T follicular helper cell (primary cell): ENCODE measurements at places on chromosomes 4 and X.

GRCh38 chr4:144819591-144819990 is 173.6 kb downstream of the HHIP start:
- DNase-seq: no peak

DNA sequence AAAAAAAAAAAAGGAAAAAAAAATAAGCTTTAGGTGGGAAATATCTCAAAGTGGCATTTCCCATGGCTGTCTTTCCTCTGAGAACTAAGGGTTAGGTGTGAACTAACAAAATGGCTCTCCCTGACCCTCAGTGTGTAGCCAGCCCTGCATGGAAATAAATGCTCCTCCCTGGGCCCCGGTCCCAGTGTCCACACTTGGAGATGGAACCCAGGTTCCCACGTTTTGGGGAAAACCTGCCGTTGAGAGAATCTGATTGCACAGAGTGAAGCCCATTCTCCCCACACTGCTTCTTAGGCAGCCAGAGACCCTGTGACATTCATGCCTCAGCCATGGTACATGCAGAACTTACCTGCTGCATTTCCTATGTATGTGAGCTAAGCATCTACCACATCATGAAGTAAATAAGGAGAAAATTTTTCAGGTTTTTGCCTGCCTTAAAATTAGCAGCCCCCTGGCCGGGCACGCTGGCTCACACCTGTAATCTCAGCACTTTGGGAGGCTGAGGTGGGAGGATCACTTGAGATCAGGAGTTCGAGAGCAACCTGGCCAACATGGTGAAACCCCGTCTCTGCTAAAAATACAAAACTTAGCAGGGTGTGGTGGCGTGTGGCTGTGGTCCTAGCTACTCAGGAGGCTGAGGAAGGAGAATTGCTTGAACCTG is 34.5 kb downstream of the HTT-AS start:
- DNase-seq: no peak

DNA sequence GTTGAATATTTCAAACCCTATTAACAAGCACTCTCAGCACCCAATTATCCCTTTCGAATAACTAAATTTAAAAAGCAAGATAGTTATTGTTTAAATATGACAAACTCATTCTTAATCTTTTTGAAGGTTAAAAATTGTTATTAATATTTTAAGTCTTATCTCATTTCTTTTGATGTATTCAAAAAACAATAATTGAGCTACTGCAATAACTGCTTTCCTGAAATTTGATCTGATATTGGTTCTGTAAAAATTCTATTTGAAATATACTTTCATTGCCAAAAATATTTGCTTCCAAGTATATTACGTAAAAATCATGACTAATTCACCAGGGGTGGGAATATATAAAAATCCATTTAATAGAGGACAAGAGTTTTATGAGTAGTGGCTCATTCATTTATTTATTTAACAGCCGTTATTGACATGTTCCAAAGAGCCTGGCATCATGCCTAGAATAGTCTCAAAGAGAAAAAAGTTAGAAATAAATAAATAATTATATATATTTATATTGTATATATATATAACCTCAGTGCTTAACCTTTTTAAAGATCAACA is 34.4 kb downstream of the GLRA3 start:
- DNase-seq: no peak

GRCh38 chrX:100376576-100376975 is 33.5 kb downstream of the PCDH19 start:
- no peak for DNase-seq

DNA sequence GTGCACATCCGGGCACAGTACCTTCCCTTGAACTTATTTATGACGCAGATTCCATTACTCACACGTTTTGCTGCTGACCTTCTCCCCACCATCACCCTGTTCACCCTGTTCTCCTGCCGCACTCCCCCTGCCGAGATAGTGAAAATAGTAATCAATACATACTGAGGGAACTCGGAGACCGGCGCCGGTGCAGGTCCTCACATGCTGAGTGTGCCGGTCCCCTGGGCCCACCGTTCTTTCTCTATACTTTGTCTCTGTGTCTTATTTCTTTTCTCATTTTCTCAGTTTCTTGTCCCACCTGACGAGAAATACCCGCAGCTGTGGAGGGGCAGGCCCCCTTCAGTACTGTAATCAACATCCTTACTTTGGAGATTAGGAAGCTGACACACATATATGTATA is 1337.1 kb upstream of the PABPC4L start:
- DNase-seq: no peak

GRCh38 chrX:590693-591404 is 39.7 kb upstream of the SHOX start:
- DNase-seq: no peak

- DNase-seq: no peak
Observed at GRCh38 chrX:154049209-154050112, 29.8 kb upstream of the IRAK1 start.

- DNase-seq: no peak
Observed at GRCh38 chr4:187127456-187127855, 403.8 kb upstream of the FAT1 start.

GRCh38 chrX:72280321-72280845 is 3.3 kb upstream of the RPS4X start:
- DNase-seq: no peak

DNA sequence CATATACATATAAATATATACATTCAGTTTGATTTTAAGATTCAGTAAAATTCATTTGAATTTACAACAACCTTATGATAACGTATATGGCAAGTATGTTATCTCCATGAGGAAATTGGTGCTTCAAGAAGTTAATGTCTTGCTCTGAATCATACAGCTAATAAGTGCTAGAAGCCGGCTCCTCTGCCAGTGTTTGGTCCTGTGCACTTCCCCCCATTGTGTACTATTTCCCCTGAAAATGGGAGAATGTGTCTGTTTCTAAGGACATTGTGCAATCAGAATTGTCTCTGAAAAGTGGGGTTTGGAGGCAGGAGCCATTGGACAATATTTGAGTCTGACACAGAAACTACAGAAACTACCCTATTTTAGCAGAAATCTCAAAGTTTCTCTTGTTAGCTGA is 135.9 kb downstream of the CPE start:
- DNase-seq: no peak

DNA sequence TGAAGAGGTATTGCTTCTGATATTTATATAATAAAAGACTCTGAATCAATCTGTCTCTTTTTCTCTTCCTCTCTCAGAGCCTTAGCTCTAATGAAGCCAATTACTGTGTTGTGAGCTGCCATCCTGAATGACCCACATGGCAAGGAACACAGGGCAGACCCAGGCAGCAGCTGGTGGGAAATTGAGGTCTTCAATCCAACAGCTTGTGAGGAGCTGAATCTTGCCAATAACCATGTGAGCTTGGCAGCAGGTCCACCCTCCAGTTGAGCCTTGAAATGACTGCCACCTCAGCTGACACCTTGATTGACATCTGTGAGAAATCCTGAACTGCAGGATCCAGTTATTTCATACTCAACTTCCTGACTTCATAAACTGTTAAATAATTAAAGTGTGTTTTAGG is 149.4 kb downstream of the NDST4 start:
- no peak for DNase-seq

GRCh38 chrX:11305641-11306040 is 12.4 kb downstream of the AMELX start:
- DNase-seq: no peak

DNA sequence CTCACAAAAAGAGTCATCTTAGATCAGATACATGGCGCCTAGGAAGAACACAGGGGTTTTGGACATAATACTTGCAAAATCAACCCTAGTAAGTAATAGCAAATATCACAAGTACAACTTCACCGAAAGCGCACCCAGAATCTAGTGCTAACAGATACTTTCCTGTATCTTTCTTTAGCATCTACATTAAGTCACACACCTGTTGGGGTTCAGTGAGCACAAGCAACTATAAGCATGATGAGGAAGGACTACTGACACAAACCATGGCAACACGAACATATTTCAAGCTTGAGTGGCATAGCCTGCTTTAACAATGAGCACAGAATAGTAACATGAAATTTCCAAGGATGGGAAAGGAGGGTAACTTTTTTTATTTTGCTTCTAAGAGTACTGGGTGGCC is 116.1 kb downstream of the GPC3 start:
- DNase-seq: no peak

GRCh38 chr4:112818594-112818965 is 181.6 kb downstream of the LARP7 start:
- no peak for DNase-seq

- DNase-seq: no peak
Observed at GRCh38 chr4:120771907-120772306, 150.6 kb downstream of the PRDM5 start.

GRCh38 chrX:103919270-103919637 is 43.2 kb upstream of the TMSB15B start:
- peak; percentile 6 for DNase-seq

GRCh38 chrX:13897566-13897965 is 80.7 kb upstream of the GPM6B start:
- DNase-seq: no peak

DNA sequence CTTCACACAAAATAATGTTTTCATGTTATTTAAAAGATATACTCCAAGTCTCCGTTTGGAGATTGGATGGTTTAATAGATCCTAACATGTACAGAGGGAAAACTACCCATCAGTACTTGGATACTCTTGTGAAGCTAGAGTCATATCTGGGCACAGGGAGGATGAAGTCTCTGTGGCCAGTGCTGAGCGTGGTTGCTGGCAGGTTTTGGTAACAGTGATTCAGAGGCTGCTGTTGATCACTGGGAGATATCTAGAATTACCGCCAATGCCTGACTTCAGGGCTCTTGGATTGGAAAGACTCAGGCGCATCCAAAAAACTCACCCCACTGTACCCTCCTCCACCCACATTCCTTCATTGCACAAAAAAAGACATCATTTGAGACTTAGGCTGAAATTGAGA is 107.2 kb upstream of the PGRMC2 start:
- no peak for DNase-seq

DNA sequence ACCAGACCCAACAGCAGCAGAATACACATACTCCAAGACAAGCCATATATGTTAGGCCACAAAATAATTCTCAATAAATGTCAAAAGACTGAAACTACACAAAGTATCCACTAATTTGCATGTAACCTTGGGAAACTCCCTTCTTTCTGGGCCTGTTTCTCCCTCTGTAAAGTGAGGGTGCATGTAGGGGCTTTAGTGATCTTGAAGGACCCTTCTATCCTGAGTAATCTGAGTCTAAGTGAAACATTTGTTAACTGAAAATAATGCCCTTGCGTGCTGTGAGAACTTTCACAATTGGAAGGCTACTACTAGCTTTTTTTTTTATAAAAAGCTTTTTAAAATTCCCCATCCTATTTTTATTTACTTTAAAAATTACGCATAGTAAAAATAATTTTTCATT is 125.2 kb downstream of the NEXMIF start:
- no peak for DNase-seq

DNA sequence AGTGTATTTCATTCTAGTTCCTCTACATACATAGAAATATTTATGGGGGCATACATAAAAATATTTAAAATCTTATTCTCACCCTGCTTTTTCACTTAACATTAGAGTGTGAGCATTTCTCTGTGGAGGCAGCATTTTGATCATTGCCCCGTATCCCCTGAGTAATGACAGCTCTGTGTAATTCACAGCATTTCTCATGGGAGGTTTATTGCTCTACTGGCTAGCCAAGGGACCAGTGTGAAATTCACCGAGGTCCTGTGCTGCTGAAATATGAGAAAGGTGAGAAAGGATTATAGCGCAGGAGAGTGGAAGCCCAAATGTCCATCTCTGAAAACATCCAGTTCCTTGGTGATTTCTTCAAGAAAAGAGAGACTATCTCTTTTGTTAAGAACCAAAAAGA is 22.9 kb downstream of the PDGFC start:
- no peak for DNase-seq

GRCh38 chr4:43782391-43782790 is 666.2 kb downstream of the KCTD8 start:
- DNase-seq: no peak

GRCh38 chr4:99734583-99735322 is 77.1 kb upstream of the C4orf54 start:
- DNase-seq: no peak

DNA sequence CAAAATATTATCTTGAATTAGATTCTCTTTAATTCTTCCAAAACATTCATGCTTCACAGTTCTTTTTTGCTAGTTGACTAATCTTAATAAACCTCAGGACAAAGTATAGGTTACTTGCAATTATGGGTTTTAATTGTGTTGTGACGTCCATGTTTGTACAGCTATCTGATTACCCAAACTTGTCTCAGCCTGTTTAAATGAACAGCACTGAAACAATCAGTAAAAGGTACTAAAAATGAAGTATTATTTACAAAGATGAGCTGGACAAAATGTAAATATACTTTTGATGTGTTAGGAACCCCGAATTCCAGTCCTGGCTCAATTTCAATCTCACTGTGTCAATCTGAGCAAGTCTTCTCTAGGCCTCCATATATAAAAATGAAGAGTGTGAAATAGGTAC is 57.4 kb upstream of the SLC6A14 start:
- DNase-seq: no peak
